HFFc6 (cell line): ENCODE measurements at places on chromosomes 6 and 20.
A peak's percentile ranks its signal among the peaks of the same experiment; 100 is the strongest.

DNA sequence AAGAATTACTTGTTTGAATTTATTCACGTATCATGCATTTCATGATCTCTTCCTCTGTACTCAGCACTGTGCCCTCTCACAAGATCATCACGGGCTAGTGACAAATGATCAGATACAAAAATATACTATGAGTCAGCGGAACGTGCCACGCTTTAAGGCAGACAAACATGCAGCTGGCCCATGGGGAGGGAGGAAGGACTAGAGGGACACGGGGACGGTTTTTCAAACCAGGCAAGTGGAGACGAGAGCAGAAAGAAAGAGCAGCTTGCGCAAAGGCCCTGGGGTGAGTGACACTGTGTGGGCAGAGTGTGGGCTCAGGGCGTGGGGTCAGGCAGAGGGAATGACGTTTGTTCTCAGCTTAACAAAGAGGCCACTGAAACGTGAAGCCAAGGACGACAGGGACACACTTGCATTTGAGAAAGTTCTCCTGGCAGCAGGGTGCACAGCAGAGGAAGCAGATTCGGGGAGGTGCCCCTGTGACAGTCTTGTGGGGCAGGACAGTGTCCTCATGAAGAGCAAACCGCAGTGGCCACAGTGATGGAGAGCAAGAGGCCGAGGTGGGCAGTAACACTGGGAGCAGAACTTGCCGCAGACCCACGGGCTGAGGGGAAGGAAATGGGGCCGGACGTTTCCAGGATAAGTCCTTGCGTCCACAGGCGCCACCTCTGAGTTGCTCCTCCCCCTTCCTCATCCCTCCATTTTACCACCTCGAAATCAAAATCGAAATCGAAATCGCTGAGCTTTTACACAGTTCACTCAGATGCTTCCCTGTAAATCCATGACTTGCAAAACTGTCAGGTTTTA lies 6.9 kb upstream of the RPS6KA2 start:
- peak; percentile 30 for DNase-seq

DNA sequence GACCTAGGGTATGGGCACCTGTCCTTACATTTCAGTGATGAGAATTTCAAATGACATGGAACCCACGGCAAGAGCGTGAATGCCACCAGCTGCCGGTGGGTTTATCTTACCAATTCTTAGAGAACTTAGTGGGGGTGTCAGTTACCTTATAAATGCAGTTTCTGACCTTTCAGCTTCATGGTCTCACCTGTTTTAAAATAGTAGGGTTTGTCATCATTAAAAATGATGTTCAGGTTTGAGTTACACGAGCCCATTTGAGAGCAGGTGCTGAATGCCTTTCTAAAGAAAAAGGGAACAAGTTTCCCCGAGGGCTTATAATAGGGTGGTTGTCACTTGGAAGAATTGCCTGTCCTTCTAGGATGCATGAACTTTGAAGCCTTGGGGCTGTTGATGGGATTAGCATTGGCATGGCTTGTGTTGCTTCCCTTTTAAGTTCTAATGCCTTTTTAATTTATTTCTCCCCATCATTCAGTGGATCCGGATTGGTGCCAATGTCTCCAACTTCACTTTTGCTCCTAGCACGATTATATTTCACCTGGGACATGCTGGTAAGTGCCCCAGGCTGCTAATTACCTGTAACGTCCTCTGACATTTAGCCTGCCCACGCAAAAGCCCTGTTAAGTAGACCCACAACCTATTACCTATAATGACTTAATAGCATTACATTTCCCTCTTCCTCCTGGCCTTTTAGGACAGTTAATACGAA lies 27.9 kb downstream of the GHRH start:
- DNase-seq, result no peak

DNA sequence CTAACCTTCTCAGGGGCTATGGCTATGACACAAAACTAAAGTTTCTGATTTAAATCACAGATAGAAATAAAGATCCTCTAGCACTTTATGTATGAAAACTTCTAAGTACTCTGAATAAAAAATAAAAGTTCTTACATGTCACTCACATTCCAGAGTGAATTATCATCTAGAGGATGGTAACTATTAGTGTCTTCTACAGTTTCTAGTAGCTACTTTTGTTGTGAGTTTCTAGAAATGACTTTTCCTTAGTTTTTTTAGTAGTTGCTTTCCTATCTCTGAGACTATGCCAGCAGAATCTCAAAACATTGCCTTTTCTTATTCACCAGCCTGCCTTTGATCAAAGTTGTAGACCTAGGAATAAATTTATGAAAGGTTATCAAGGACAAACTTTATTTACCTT lies 10.1 kb downstream of the ZNF318 start:
- peak; percentile 24 for DNase-seq

GRCh38 chr20:42130810-42131596 lies 512.8 kb upstream of the CHD6 start:
- no peak for DNase-seq

- DNase-seq, result no peak
Observed at GRCh38 chr20:53530440-53530839, 63.2 kb downstream of the ZNF217 start.

DNA sequence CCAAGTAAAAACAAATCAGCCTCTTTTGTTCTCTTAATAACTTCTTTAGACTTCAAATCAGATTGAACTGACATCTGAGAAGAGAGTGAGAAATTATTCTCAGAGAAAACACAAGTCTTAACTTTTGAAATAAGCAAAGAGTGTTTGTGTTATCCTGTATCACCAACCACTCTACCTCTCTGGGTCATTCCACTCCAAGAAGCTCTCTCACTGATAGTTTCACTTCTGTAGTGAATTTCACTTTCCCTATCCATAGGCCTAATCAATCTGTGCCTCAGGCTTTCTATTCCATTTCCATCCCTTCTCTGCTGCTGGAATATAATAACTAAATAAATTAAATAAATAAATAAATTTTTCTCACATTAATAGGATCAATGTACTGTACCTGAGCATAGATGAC lies 235.0 kb downstream of the HTR1B start:
- DNase-seq, result no peak

DNA sequence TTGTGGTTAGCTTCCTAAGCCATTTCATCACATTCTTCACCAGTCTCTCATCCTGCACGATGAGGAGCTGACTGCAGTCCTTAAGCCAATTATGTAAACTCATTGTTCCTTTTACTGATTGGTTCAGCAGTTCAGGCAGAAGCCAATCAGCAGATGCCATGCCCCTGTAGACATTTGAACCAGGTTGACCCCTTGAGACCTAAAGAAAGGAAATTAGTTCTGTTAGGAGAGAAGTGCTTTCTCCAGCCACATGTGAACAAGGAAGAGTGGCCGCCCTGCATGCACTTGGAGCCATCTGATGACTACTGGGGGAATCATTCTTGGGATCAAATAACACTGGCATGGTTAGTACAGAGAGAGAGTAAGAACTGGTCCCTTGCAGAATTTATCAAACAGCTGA lies 535.2 kb upstream of the ID4 start:
- peak; percentile 1 for DNase-seq

DNA sequence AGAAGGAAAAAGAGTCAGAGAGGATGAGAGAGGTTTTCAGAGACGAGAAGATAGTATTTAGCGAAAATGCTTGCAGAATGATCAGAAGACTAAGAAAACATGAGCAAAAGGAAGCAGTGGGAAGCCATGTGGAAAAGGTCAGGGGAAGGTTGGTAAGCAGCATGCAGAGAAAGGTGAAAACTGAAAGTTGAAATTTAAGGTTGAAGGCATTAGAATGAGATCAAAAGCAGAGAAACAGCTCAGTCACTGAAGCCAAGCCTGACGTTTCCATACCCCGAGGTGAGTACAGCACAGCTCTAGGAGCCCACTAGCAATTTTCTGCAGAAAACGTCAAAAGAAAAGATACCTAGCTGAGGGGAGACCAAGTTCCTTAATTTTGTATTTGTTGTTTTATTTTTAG lies 19.1 kb upstream of the TFB1M start:
- no peak for DNase-seq

GRCh38 chr6:165178056-165178455 lies 131.3 kb downstream of the C6orf118 start:
- no peak for DNase-seq

DNA sequence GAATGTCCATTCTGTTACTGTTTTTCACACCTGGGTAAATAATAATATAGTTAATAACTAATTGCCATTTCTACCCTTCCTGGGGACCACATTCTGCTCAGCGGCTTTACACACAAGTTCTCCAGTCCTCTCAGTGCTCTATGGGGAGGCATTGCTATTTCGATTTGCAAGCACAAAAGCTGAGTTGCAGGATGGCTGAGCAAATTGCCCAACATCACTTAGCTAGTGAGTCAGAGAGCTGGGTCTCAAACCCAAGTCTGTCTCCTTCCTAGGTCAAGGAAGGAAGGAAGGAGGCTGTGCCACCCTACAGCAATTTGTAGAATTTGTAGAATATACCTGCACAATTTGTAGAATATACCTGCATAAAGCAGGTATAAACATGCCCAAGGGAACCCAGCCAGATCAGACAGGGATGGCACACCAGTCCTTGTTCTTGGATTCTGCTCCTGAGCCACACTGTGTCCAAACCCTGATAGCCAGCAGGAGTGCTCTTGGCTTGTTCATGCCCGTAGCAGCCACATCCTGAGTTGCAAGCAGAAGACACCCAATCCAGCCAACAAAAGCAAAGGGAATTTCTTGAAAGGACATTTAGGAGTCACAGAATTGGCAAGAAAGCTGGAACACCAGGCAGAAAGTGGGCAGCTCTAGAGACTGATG lies 56.9 kb downstream of the LY86 start:
- DNase-seq, result no peak

GRCh38 chr6:153125032-153125431 lies 6.0 kb downstream of the RGS17 start:
- no peak for DNase-seq

DNA sequence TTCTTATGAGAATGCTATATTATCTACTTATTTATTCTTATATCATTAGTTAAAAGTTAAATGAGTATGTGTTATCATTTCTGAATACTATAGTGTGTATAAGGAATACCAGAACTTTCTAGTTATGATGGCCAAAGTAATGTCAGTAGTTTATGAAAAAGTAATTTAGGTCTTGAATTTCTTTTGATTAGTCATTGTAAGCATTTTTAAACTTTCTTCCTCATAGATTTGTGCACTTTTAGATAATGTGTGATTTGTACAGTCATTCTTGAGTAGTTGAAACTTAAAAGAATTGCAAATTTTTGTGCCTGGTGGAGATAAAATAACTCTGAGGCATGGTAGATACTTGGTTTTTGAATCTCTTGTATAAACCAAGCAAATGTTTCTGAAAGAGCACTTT lies 311.3 kb downstream of the CDKAL1 start:
- no peak for DNase-seq
